ENCODE measurements at places on chromosomes 7 and 10. TPM values are rescaled to one million over a fixed set of nuclear protein-coding genes. Genes with fewer than 3 reads are reported as not detected.

DNA sequence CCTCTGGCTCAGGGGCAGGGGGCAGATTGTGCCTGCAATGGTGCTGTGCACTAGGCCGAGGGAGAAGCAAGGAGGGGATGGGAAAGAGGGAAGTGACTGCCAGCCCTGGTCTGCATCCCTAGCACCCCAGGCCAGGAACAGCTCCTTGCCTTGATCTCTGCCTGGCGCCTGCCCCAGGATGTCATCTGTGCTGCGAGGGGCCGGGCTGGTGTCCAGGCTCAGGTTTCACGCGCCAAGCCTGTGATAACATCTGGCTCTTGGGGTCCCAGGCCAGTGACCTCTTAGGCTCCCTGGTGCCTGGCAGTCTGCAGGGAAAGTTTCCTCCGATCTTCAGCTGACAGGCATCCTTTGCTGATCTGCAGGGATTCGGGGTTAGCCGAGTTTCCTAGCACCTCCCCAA is 193.5 kb upstream of the GPR26 start:
- peaks cover 3% of the 10 kb centered on the region for H3K4me1 ChIP-seq
- H3K4me3 ChIP-seq, result no peak overlapping the region
- DNase-seq, result peak; percentile 27
- no peak overlapping the region for H3K27ac ChIP-seq
- H3K27me3 ChIP-seq, result no peaks in the 10 kb centered on the region

DNA sequence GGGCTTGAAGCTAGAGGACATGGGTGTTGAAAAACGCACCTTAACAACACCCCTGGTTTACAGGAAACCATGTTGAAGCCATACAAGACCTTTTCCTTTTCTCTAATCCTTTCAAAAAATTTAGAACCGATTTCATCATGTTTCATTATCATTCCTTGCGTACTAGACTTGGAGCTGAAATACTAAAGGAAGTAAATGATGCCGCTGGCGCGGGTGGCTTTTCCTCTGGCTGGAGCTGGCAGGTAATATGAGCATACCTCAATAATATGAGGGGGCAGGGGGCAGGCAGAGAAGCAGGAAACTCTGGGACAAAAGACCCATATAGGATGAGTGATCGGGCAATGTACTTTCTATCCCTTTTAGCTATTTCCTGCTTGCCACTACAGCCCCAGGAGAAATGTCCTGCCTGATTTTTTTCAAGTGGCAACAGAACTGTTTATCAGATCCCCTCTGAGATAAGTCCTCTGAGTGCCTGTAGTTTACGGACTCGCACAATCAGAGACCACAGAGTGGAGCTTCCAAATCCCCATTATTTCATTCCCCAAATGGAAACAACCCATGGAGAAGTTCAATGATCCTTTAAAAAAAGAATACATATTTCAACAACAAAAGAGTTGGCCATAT is 450.1 kb downstream of the KCNMA1 start:
- H3K36me3 ChIP-seq, result no peaks in the 10 kb centered on the region
- no peak for DNase-seq
- no peak overlapping the region for H3K27ac ChIP-seq
- no peaks in the 10 kb centered on the region for H3K4me1 ChIP-seq

DNA sequence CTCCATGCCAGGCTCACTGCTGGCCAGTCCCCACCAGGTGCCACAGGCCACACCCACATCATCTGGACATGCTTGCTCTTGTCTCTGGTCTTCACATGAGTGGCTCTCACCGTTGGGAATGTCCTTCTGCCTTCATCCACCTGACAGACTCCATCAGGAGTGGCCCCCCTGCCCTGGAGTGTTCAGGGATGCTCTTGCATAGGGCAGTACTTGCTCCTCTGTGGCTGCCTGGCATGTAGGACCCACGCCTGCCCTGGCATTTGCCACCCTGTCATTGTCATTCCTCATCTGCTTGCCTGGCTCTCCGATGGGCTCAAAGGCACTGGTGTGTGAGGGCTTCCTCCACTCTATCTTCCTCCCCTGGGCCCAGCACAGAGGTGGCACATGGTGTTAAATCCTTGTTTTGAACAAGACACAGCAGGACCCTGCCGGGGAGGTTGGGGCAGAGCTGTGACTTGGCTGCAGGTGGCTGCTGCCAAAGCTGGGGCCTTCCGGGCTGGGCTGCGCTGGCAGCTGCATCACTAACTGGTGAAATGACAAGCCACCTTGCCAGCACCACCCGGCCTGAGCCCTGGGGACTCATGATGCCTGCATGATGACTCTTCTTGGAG is 1.8 kb downstream of the SH2D4B start:
- no peaks in the 10 kb centered on the region for H3K4me1 ChIP-seq
- no peaks in the 10 kb centered on the region for H3K36me3 ChIP-seq
- H3K27ac ChIP-seq, result no peak overlapping the region
- DNase-seq, result no peak

The LRIT1 gene
- total RNA-seq, result not detected

Data from SJCRH30 (cell line).